ENCODE measurements at places on chromosomes 13 and 19.

DNA sequence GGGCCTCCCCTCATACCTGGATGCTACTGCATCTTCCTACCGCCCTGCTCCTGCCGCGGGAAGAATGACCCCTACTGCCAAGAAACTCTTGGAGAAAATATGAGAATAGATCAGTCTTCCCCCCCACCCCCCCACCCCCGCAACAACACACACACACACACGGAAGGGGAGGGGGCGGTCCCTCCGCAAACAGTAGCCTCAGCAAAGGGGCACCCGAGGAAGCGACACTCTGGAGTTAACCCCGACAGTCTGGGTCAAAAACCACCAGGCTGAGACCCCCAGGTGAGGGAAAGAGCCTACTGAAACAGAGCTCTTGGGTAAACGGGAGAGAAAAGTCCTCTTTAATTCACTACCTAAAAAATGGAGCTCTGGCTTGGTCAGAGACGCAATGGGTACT, 1.2 kb downstream of the MED26 start:
- DNase-seq, result no peak

DNA sequence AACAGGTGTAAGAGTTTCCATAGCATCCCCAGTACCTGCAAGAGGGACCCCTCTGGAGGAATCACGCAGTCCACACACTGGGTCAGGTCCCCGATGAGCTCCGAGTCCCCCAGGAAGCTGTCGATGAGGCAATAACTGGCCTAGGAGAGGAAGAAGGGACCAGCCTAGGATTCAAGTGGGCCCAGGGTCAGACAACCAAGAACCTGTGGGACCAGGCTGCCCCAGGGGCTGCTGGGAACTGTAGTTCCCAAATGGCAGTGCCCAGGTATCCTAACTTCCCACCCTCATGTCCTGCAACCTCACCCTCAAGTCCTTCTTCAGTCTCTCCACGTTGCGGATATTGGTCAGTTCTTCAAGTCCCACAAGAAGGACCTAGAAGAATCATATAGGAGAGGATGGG, 1.8 kb downstream of the FUZ start:
- DNase-seq, result no peak

- DNase-seq, result no peak
These were observed 13.3 kb downstream of the USP12 start for GRCh38 chr13:27158335-27158734.

DNA sequence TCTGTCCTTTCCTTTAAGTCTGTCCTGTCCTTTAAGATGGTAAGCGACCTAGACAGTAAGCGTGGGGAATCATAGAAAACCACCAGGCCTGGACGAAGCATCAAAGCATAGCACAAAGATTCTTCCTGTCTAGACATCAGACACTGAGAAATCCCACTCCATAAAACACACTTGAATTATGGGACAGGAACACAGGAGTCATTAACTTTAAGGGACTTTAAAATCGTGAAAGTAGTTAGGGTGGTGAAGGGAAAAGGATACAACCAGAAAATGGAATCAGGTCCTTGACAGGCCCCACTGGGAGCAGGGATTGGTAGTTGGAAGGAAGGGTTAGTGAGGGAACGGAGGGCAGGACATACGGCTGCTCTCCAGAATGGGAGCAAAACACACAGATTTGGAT, 31.6 kb upstream of the C1QTNF9 start:
- DNase-seq, result no peak

- no peak for DNase-seq
These were observed 13.2 kb downstream of the NLRP12 start for GRCh38 chr19:53810891-53811290.

- peak; percentile 63 for DNase-seq
These were observed 10.7 kb downstream of the PTGIR start for GRCh38 chr19:46614114-46614722.

GRCh38 chr13:19587635-19588300, 26.4 kb upstream of the TPTE2 start:
- DNase-seq, result no peak

GRCh38 chr19:41957161-41957837, 1.8 kb downstream of the RABAC1 start:
- DNase-seq, result no peak

- DNase-seq, result no peak
These were observed 20.3 kb downstream of the LGALS16 start for GRCh38 chr19:39676004-39676403.

DNA sequence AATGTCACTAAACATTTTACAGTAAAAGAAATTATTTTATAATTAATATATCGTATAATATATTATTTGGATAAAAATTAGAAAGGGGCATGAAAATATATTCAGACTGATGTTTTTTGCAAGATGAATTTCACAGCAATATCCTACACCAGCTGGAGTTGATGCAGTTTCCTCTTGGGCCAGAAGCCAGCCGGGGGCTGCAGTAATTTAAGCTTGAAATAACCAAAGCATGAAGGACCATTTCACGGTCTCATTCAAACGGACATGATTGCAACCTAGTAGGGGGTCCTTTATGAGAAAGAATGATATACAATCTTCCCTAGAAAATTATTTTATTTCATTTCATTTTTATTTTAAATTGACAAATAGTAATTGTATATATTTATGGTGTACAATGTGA, 797.2 kb upstream of the PCDH9 start:
- DNase-seq, result no peak

GRCh38 chr13:98324105-98324504, 147.0 kb upstream of the RNF113B start:
- DNase-seq, result no peak

- DNase-seq, result no peak
These were observed 4.7 kb upstream of the PTGIR start for GRCh38 chr19:46629546-46630025.

DNA sequence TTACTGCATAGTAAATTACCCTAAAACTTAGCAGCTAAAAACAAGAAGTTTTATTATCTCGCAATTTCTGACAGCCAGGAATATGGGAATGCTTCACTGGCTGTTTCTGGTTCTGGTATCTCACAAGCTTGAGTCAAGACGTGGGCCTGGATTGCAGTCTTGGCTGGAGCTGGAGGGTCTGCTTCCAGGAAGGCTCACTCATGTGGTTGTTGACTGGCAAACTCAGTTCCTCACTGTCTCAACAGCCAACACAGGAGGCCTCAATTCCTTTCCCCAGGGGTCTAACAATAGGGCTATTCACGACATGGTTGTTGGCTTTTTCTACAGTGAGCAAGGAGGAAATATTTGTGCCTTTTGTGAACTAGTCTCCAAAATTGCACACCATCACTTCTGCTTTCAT, 146.3 kb downstream of the GPC5 start:
- DNase-seq, result no peak

- DNase-seq, result no peak
These were observed 6.7 kb downstream of the PPP1R37 start for GRCh38 chr19:45099467-45100191.

GRCh38 chr19:48703316-48703715, 7.5 kb downstream of the FUT2 start:
- no peak for DNase-seq

DNA sequence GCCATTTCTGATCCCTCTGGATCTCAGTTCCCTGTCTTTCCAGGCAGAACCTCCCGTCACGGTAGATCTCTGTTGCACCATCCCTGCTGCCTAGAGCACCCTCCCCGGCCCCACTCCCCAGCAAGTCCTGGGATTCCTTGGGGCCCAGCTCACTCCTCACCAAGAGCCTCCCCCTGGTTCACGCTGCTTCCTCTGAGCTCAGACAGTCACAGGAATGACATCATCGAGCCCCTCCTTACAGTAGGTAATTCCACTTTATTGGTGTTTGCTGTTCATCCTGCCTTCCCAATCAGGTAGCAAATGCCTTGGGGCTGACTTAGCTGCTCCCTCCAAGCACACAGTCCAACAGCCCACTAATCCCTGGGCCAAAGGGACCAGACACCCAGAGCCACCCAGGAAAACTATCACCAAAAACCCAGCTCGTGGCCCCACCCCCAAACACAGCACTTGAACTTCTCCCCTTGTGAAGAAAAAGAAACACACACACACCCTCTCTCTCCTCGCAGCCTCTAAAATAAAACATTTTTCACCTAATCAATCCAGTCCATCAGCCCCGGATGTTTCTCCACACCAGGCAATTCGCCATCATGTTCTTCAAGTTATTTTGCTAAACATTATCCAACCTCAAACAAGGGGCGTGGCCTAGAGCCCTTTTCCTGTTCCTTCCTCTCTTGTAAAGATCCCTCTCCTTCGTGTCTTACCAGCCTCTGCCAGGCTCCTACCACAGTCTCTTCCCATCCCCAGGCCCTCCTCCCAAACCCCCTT, 2.5 kb downstream of the NAPA start:
- DNase-seq, result no peak

DNA sequence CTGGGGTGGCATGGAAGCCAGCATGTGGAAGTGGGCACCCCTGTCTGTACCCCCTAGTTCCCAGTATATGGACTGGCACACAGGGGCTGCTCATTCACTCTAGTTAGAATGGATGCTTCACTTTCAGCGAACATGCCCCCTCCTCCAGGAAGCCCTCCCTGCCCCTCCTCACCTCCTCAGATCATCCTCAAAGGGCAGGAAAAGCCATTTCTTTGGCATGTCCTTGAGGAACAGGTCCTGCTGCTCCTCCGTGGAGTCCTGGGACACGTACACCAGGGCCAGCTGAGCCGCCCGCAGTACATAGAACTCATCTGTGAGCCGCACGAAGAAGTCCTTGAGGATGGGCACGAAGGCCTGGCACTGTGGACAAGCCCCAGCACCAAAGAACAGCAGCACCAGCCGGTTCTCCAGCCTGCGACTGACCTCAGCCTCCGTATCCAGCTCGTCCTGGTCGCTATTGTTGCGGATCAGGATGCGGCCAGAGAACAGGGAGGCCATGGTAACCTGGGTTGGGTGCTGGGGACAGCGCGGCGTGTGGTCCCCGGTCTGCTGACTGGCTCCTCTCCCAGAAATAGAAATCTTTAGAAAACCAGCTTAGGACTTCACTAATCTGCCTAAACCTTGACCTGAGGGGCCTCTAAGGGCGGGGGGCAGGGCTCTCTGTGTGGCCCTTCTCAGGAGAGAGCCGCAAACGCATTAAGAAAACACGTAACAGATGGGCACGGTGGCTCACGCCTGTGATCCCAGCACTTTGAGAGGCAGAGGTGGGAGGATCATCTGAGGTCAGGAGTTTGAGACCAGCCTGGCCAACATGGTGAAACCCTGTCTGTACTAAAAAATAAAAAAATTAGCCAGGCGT, at the start of gene NXNL1:
Gene NXNL1, minus strand, starts transcription at position 555 of the 859 bp plus-strand sequence. Its CDS starts 57 bp downstream, at position 498.
- no peak for DNase-seq

DNA sequence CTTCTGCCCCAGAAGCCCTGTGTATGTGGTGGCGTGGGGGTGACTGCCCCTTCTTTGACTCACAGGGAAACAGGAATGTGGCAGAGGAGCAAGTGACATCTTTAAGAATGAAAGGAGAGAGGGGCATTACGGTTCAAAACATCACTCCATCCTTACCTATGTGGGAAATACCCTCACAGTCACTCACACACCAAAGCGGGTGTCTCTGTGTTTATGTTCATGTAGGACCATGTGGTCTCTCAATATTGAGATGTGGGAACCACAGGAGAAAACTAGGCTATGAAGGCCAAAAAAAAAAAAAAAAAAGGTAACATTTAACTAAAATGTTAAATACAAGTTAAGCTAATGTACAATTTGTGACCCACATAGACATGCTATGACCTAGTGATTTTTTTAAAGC, 153.6 kb upstream of the GPR12 start:
- no peak for DNase-seq

- DNase-seq, result no peak
These were observed 2.1 kb downstream of the TM6SF2 start for GRCh38 chr19:19270749-19271571.

DNA sequence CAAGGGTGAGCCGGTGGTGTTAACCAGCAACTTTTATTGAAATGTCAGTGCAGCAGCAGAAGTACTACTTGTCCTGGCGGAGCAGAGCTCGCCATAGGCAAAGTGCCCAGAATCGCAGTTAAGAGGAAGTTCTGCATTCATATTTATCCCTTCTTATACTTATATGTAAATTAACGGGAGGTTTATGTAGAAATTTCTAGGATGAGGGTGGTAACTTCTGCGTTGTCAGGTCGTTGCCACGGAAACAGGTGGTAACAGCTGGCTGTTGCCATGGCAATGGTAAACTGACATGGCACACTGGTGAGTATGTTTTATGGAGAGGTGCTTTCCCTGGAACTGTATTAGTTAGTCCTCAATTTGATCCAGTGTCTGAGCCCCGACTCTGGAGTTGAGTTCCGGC, 2494.9 kb upstream of the PCDH20 start:
- no peak for DNase-seq

- no peak for DNase-seq
These were observed 636 bp upstream of the FOXO1 start for GRCh38 chr13:40666933-40667621.

GRCh38 chr13:70905035-70905434, 796.8 kb upstream of the KLHL1 start:
- no peak for DNase-seq

DNA sequence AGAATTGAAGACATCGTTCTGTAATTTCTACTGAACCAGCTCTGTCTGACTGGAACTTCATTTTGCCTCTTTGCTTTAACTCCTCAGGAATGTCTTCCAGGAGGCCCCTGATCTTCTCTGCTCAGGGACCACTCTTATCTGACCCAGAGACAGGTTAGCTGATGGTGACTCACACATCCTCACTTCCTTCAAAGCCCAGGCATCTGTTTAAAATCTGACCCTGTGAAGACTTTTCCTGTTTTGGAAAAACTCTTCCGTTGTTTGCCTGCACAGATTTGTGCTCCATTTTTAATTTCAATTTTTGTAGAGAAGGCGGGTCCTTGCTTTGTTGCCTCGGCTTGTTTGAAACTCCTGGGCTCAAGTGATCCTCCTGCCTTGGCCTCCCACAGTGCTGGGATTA, 1.6 kb downstream of the ARL11 start:
- DNase-seq, result no peak

DNA sequence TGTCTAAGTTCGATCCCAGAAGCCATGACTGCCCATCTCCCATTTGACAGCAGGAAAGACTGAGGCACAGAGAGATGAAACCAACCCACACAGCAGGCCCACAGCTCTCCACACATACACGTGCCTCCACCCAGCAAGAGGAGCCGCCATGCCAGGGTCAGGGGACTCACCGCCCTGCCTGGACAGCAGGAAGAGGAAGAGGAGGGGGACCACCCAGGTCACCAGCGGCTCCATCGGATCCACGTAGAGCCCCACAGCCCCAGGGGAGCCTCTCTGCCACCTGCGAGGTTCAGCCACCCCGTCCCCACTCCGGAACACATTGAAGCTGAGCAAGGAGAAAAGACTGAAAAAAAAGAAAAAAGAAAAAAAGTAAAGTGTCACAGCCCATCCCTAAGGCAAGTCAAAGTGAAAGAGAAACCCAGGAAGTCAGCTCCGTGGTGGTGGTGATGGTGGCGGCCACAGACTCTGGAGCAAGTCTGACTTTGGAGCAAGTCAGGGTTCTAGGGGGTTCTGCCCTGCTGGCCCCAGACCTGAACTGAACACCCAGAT, at the start of gene IL12RB1:
Gene IL12RB1, minus strand, starts transcription at position 345 of the 549 bp plus-strand sequence. Its CDS starts 111 bp downstream, at position 234.
- peak; percentile 38 for DNase-seq

- no peak for DNase-seq
These were observed 5.9 kb downstream of the HCN2 start for GRCh38 chr19:595326-596262.

- DNase-seq, result no peak
These were observed 39.7 kb downstream of the SOX1 start for GRCh38 chr13:112106478-112107141.

- no peak for DNase-seq
These were observed 462.5 kb downstream of the KLF5 start for GRCh38 chr13:73521290-73521624.
